Stimulated activated CD4-positive, alpha-beta T cell treated with anti-CD3 and anti-CD28 coated beads, Interleukin-15, amount 100 ng/mL, for 48 hours (primary cell): ENCODE measurements at places on chromosomes 11 and 22.

GRCh38 chr11:128904656-128905344 lies 13.6 kb downstream of the KCNJ5 start:
- no peak for DNase-seq

DNA sequence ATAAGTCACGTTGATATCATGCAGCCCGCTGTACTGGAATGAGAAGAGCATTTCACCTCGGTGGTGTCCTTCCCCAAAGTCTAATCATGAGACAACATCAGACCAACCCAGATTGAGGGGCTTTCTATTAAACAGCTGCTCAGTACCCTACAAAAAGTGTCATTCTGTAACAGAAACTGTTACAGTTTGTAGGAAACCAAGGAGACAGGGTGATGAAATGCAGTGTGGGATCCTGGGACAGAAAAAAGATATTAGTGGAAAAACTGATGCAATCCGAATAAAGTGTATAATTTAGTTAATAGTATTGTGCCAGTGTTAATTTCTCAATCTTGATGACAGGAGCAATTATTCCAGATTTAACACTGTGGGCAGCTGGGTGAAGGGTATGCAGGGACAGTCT lies 128.0 kb downstream of the MICAL2 start:
- DNase-seq, result no peak

DNA sequence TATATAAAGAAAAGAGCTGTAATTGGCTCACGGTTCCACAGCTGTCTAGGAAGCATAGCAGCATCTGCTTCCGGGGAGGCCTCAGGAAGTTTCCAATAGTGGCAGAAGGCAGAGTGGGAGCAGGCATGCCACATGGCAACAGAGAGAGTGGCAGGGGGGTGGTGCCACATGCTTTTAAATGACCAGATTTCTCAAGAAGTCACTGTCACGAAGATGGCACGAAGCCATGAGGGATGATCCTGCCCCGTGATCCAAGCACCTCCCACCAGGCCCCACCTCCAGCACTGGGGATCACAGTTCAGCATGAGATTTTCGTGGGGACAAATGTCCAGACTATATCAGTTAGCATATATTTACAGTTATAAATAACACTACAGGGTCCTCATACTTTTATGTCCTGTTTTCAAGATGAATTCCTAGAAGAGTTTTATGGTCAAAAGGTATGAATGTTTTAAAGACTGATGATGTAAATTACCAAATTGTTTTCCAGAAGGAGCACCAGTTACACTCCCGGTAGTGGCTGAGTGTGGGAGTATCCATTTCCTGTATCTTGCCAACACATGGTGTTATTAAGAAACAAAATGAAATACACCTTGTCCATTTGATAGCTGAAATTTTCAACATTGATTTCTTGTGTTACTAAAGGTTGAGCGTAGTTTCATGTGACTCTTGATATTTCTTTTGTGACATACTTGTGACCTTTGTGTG lies 19.2 kb downstream of the FAM118A start:
- no peak for DNase-seq

DNA sequence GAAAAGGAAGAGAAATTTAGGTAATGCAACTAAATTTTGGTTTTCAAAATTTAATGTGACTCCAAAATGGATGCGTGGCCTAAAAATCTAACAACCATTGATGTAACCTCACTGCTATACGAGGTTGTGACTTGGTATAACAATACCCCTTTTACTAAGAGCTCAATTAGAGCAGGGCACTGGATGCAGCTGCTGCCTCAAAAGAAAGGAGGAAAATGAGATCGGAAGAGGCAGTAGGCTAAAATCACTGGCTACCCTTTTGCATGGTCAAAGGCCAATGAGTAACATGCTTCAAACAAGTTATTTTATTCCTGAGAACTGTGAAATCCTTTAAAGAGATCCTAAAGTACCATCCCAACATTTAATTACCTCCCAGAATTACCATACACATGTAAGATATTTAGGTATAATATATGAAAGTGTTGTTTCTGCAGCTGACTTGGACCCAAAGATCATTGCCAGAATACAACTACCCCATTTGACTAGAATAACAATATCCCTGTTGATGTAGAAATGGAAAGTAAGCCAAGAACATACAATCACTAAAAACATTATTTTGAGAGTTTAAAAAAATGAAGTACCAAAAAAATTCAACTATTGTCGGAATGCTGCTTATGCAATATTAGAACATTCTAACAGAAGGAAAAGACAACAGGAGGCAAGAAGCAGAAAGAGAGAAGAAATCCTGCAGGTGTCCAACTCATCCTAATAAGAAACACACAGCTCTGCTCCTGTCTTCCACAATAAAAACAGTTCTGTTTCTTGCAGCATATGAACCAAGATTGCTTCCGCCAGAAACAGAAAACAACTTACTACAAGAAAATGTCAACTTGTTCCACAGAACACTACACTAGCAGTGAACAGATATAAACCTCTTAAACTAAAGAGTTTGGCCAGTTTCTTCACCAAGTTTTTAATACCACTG lies 15.0 kb downstream of the SIK3 start:
- DNase-seq, result no peak

DNA sequence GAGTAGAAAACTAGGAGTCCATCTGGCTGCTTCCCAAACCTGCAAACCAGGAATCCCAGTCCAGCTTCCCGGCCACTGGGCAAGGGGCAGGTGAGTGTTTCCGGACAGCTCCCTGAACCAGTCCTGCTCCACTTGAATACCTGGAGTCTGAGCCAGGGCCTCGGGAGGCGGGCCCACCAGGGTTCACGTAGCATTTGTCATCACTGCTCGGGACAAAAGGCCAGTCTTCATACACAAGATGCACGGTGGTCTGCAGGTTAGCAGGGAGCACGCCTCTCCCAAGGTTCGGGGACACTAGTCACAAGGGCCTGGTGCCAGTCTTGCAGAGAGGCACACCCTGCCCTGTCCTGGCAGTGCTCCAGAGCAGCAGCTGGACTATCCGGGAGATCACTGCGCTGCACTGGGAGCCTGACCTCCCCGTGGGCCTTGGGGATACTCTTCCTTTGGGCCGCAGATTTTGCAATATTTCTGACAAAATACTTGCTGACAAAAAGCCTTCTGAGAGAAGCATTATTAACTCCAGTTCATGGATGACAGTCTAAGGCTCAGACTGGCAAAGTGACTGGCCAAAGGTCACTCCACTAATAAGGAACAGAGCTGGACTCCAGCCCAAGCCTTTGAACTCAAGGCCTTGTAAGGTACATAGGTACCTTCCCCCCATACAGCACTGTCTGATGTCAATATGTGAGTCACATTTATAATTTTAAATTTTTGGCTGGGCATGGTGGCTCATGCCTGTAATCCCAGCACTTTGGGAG lies 25.1 kb downstream of the CD6 start:
- no peak for DNase-seq

- no peak for DNase-seq
Measured at GRCh38 chr11:129333873-129334272, 41.8 kb upstream of the BARX2 start.

GRCh38 chr11:45213316-45213665 lies 66.9 kb downstream of the PRDM11 start:
- DNase-seq, result no peak

DNA sequence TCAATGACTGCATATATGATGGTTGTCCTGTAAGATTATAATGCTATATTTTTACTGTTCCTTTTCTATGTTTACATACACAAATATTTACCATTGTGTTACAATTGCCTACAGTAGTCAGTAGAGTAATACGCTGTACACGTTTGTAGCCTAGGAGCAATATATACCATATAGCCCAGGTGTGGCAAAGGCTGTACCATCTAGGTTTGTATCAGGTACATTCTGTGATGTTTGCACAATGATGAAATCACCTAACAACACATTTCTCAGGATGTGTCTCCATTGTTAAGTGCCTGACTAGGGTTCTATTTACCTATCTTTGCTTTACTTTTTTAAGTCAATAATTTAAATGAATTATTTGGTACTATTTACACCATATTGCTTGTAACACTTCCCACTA lies 21.9 kb downstream of the PRR5L start:
- no peak for DNase-seq

- no peak for DNase-seq
Measured at GRCh38 chr22:41772198-41772597, 28.3 kb upstream of the CCDC134 start.

DNA sequence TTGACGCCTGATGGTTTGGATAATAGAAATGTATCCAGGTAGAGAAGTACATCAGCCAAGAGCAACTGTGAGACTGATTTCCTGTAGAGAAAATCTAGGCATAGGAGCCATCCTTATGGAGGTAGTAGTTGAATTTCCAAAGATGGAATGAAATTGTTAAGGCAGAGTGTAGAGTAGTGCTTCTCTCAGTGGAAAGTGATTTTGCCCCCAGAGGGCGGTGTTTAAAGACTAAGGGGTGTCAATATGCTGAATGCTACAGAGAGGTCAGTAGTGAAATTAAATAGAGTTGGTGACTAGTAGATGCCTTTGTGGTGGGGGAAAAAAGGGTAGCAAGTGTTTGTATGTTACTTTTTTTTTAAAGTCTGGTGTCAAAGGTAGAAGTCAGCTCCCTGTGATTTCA lies 54.5 kb downstream of the TRIM44 start:
- DNase-seq, result no peak

GRCh38 chr11:27806122-27806521 lies 105.9 kb upstream of the BDNF start:
- no peak for DNase-seq

DNA sequence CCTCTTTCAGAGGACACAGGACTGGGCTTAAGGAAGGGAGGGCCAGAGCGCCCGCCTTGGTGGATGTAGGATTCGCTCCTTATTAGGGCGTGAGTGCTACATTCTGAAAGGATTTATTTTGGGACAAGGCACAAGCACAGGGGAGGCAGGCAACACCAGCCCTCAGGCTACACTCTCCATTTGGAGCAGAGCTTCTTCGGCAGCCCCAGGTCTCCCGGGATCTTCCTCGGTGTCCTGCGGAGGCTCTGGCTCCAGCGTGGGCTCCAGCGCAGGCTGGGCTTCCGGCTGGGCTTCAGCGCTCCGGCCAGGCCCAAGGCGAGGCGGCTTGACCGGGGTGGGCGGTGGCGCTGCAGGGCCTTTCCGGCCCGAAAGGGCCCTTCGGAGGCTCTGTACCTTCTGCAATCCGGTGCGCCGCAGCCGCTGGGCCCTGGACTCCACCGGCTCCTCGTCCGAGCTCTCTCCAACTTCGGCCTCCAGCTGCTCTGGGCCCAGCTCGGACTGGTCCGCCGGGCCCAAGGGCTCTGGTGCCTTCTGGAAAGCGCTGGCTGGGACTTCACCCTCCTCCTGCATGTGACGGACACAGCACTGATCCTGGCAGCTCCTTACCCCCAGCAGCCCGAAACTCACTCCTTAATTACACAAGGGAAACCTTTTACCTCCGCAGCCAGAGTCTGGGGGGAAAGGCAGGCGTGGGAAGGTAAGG lies 1.1 kb downstream of the CAVIN3 start:
- DNase-seq, result no peak

DNA sequence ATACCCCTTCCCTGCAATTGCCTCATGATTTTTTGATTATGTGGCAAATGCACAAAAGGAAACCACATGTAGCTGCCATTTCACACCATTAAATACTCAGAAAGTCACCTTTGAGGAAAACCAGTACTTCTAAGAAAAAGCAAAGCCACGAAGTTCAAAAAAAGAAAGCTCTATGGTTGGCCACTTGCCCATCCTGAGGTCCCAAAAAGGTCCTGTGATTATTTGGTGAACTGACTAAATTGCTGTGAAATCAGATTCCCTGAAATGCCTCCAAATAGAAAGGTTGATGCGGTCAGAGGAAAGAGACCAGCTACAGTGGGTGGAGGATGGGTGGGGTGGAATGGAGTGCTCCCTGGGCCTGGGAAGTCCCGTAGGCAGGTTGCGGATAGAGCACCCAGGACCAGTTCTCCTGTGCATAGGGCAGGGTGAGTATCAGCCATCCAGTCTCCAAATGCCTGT lies 26.9 kb downstream of the MRPL16 start:
- no peak for DNase-seq

GRCh38 chr11:94776351-94777321 lies 8.5 kb downstream of the AMOTL1 start:
- DNase-seq, result no peak

- no peak for DNase-seq
Measured at GRCh38 chr11:100578831-100579311, 108.2 kb upstream of the ARHGAP42 start.

- no peak for DNase-seq
Measured at GRCh38 chr22:42773167-42773566, 52.5 kb upstream of the A4GALT start.

DNA sequence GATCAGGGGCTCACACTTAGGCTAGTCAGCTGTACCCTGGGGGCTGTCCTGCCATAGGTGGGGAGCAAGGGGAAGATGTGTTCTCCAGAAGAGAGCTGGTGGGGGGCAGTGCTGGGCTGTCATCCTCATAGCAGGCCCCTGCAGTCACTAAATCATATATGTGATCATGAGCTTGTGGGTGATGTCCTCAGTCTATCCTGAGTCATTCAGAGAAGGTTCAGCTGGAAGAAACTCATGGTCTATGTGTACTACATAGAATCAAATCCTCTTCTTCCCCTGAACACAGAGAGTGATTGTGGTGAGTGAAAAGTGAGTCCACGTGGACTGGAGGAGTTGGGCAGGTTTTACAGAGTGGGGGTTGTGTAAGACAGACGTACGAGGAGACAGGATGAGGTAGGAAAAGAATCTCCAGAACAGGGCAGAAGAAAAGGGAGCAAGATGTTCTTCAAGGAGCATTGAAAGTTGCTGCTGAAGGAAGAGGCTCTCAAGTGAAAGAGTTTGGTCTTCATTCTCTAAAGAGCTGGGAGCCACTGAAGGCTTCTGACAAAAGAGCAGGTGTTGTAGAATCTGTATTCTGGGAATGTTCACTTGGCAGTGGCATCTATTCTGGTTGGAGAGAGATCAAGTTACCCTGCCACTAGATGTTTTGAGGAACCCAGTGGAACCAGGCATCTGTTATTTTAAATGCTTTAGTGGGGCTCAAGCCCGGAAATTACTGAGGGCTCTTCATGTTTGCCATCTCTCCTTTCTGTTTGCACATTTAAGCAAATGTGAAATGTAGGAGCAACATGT lies 68.9 kb downstream of the C22orf31 start:
- no peak for DNase-seq

DNA sequence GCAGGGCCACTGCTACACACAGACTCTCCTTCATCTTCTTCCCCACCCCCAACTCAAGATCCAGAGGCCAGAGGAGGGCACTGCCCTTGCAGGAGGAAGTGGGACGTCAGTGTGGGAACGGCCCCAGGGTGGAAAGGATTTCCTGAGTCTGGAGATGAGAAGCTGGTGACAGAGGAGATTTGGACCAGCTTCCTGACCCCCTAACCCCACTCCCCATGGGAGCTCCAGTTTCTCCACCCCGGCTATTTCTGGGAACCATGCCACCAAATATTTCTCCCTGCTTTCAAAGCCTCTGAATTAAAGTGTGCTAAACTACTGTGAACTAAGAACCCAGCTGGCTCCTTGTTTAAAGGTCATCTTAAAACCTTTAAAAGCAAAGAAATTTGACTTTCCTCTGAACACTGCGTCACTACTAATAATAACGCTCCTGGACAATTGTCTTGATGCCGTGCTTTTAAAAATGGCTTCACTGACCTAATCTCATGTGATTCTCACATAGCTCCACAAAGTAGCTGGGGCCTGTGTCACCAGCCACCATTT lies 46.6 kb downstream of the CWC15 start:
- DNase-seq, result no peak

- DNase-seq, result no peak
Measured at GRCh38 chr11:129189646-129190045, 2.5 kb downstream of the ARHGAP32 start.

GRCh38 chr11:96228473-96228891 lies 114.5 kb downstream of the MAML2 start:
- DNase-seq, result no peak
